NCI-H345 (cell line): ENCODE measurements at places on chromosomes 4 and X.
A peak's percentile ranks its signal among the peaks of the same experiment; 100 is the strongest.

GRCh38 chr4:110484029-110484428 lies 8.1 kb downstream of the ENPEP start:
- DNase-seq: no peak

DNA sequence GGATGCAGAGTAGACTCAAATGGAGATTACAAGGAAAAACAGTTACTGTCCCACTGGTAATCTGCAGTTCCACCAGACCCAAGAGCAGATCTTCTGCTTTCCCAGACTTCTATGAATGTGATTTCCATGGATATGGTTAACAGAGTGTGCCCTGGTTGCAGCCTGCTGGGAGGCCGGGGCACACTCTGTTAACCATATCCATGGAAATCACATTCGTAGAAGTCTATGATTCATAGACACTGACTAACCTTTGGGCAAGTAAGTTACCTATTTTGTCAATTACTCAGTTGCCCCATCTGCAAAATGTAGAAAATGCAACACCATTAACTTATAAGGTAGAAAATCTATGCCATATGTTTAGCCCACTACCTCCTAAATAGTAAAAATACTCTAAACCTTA lies 443.1 kb upstream of the PITX2 start:
- DNase-seq: no peak

- no peak for DNase-seq
Observed at GRCh38 chrX:133045986-133046385, 50.9 kb downstream of the USP26 start.

- DNase-seq: no peak
Observed at GRCh38 chrX:39856472-39857121, 241.2 kb downstream of the BCOR start.

GRCh38 chrX:136802515-136802914 lies 21.8 kb upstream of the ARHGEF6 start:
- no peak for DNase-seq

DNA sequence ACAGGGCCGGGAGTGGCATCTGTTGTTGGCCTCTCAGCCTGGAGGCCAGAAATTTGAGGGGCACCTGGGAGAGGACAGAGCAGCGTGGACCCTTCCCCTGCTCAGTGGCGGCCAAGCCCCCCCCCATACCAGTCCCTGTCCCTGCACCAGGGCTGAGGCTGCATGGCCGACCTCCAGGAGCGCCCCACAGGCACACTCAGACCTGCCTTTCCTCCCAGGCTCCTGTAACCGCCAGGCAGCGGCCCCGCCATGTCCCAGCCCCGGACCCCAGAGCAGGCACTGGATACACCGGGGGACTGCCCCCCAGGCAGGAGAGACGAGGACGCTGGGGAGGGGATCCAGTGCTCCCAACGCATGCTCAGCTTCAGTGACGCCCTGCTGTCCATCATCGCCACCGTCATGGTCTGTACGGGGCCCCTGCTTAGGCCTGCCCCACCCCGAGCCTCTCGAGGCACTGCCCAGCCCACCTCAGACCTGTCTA lies 15.3 kb downstream of the TMEM175 start:
- no peak for DNase-seq

DNA sequence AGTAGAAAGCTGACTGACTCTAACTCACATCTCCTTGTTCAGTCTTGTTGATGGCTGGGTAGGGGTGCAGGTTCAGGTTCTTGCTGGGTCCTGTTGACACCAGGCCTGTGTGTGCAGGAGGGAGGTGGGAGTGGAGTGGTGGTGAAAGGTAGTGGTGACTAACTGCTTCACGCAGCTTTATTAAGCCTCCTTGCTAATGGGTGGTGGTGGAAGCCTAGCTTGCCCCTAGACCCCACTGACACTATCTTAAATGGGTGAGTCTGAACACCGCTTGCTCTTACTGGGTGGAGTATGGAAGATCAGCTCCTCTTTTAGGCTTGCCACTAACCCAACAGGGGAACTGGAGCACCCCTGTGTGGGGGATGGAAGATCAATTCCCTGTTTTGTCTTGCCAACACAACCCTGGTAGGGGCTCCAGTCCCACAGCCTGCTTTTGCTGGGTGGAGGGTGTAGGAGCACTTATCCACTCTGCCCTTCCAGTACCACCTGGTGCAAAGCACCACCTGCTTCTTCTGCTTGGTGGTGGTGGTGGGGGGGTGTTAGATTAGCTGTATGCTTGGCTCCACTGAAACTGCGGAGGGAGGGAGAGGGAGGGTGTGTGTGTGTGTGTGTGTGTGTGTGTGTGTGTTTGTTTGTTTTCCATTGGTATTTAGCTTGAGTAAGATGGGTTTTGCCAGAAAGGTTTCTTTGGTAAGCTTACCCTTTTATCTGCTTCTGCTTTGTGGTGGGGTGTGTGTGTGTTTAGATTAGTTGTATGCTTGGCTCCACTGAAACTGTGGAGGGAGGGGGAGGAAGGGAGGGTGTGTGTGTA lies 25.6 kb downstream of the KDM6A start:
- peak; percentile 56 for DNase-seq

GRCh38 chr4:151481813-151482212 lies 72.8 kb downstream of the FHIP1A start:
- no peak for DNase-seq

DNA sequence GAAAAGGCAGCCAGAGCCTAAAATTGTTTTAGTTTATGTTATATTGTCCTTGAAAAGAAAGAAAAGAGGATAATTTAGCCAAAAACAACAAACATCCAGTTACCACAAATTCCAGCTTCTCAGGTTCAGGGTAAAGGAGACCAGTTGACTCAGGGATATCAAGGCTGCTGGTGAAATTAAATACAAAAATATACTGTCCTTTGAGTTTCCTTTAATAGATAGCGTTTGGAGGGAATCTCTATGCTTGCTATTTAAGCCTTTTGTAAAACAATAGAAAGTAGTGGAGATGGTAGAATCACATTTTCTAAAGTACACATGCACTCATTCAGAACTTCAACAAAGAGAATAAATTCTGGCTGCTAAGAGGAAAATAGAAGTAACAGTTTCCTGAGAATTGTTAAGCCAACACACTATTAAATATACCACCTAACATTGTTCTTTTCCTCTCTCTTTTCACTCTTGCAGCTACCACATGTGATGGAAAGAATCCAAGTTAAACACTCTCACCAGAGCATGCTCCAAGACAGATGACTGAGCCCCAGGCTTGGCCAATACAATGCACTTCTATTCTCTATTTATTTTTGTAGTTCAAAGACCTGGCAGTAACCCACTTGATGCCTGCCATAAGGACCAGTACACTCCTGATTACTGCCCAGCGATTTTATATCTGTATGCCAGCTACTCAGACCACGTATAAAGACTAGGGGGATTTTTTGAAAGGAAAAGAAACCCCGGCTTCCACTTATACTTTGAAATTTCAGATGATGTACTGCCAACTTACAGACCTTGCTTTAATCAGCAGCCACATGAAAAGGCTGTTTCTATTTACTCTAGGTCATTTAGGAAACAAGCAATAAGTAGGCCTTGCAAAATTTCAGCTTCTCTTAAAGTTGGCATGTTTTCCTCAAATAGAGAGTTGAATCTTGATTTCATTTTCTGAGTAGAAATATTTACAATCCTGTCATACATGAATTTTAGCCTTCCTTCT lies 756.9 kb downstream of the FAT4 start:
- peak; percentile 90 for DNase-seq

- DNase-seq: no peak
Observed at GRCh38 chr4:100497791-100498190, 20.0 kb downstream of the EMCN start.

DNA sequence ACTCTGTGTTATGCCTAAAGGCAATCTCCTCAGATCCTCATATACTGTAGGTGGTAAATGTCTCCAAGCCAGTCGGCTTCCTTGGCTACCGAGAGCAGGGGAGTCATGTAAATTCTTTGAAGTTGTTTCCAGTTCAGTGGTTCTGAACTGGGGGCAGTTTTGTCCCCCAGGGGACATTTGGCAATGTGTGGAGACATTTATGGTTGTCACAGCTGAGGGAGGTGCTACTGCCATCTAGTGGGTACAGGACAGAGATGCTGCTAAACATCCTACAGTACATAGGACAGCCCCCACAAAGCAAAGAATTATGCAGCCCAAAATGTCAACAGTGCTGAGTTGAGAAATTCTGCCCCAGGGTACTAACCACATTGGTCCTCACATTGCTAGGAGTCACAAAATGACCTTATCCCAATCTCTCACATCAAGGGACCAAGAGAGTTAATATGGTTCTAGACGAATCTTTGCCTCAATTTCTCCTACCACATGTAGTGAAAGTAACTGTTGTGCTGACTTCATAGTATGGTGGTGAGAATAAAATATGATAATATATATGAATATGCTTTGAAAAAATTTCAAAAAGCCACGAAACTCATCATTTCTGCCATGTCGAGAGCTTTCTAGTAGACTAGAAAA lies 104.4 kb upstream of the ARHGAP24 start:
- DNase-seq: peak; percentile 31

DNA sequence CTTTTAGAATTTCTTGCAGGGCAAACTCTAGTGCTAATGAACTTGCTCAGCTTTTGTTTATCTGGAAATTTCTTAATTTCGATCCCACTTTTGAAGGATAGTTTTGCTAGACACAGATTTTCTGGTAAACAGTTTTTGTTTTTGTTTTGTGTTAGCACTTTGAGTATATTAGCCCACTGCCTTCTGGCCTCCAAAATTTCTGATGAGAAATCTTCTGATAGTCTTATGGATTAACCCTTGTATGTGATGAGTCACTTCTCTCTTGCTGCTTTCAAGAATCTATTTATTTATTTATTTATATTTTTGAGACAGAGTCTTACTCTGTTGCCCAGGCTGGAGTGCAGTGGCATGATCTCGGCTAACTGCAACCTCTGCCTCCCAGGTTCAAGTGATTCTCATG lies 27.0 kb upstream of the GIMD1 start:
- no peak for DNase-seq

GRCh38 chrX:155767051-155767875 lies 113.9 kb upstream of the VAMP7 start:
- no peak for DNase-seq

DNA sequence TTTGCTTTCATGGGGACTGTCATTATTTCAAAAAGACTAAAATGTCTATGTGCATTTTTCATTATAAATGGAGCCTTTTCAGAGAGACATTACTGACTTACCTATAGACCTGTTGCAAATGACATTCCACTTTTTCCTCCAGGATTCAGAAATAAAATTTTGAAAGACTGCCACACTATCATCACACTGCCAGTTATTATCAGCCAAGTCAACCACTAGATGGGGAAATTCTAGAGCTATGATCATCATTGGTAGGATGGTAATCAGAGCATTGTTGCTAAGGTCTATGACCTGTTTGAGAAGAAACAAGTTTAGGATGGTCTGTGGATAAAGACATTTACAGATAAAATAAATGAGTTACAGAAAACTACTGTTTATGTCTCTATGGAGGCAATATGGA lies 22.5 kb downstream of the LRRC66 start:
- no peak for DNase-seq

- DNase-seq: no peak
Observed at GRCh38 chr4:40822420-40823166, 72.8 kb downstream of the NSUN7 start.

DNA sequence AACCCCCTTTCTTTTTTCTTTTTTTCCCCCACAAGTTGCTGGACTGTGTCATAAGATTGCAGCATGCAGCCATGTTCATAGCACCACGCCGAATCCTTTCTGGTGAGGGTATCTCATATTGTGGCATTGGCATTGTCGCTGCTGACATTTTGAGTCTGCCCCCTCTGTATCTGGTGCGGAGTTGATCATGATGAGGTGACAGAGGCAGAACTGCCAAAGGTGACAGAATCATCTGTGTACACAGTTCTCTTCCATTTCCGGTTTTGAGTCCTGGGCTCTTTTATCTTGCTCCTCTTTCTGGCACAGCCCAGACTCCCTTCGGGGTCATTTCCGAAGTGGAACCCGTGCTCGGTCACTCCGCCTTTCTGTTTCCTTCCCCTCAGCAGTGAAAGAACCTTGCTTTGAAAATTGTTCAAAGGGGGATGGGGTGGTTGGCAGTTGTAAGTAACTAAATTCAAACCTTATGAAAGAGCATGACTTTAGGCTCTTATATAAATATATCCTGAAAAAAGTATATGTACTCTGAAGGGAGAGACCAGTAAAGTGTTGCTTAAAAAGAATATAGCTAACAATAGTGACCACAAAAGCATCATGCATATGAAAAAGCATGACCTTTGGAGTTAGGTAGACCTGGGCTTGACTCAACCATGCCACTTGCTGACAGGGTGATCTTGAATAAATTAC lies 55.0 kb upstream of the BMP2K start:
- no peak for DNase-seq

DNA sequence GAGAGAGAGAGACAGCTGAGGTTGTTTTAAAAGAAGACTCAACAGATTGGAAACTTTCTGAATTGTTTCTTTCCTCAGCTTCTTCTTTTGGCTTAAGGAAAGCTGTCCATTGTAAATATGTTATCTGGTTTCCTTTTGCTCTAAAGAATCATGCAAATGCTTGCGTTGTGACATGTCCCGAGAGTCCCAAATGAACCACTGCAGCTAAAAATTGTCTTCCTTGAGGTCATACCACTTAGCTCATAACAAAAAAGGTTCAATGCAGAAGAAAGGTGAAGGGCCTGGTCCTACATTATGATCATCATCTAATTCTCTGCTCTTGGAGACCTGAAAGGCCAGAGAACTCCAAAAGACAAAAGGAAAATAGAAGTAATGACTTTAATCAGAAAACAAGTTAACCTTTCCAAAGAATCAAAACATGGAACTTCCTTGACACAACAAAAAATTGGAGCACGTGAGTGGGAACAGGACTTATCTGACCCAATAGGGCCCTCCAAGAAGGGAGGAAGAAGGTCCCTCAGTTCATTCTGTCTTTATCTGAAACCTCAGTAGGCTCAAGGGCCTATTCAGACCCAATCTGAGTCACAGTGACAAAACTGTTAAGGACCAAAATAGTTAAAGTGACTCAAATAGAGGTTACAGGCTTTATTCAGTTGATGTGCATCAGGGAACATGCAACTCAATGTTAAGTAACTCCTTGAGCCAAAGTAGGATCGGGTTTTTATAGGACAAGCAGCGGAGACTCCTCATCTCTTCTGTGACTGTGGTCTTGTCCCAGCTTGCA lies 14.7 kb upstream of the VSIG1 start:
- no peak for DNase-seq

- DNase-seq: no peak
Observed at GRCh38 chrX:102599951-102600579, 750 bp downstream of the ARMCX5 start.

- DNase-seq: no peak
Observed at GRCh38 chr4:176444741-176445140, 125.0 kb downstream of the SPCS3 start.

- no peak for DNase-seq
Observed at GRCh38 chr4:146930673-146931072, 15.0 kb downstream of the TTC29 start.

DNA sequence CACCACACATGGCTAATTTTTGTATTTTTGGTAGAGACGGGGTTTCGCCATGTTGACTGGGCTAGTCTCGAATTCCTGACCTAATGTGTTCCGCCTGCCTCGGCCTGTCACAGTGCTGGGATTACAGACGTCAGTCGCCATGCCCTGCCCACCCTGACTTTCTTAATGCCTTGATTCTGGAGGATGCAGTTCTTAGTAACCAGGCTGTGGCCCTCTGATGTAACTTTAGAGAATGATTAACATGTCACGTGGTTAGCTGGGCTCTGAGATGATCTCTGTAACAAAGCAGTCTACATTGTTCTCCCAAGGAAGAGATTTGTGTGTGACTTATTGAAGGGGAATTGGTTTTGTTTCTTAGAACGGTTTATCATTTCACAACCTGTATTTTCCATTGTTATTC lies 30.6 kb downstream of the ANK2 start:
- no peak for DNase-seq

- DNase-seq: no peak
Observed at GRCh38 chr4:154626793-154627484, 14.5 kb upstream of the FGG start.

GRCh38 chr4:10667701-10668326 lies 16.8 kb downstream of the CLNK start:
- DNase-seq: peak; percentile 70

GRCh38 chr4:94534401-94535312 lies 82.9 kb downstream of the PDLIM5 start:
- no peak for DNase-seq
